H1 (cell line): ENCODE measurements at places on chromosomes 3 and 15.

DNA sequence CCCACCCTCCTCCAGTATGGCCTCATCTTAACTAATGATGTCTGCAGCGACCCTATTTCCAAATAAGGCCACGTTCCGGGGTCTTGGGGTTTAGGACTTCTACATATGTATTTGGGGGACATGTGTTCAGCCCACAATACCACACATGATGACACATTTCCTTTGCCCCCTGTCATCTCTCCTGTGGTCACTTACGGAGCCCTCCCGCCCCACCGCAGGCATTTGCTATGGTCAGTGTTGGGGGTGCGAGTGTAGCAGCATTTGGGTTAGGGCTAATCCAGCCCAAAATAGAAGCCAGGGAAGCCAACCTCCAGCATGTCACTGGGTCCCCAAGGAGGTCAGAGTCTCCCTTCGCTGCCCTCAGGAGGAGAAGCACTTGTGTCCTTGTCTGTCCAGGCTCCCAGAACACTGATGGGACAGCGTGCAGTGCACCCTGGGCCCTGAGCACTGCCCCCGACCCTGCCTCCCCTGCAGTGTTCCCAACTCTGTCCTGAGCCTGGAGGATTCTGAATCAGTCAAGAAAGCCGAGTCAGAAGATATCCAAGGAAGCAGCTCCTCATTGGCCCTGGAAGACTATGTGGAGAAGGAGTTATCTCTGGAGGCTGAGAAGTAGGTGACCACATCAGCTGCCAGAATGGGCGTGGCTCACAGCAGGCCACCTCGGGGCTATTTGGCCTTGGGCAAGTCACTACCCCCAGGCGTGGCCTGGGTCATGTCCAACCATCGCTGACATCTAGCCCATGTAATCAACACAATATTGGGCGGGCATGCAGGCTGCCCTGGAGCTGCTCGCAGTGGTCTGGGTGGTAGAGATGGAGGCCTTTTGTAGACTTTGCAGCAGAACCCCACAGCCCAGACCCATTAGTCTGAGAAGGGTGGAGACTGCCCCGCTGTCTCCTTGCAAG, 46.9 kb upstream of the FGD5 start:
- DNase-seq: no peak

DNA sequence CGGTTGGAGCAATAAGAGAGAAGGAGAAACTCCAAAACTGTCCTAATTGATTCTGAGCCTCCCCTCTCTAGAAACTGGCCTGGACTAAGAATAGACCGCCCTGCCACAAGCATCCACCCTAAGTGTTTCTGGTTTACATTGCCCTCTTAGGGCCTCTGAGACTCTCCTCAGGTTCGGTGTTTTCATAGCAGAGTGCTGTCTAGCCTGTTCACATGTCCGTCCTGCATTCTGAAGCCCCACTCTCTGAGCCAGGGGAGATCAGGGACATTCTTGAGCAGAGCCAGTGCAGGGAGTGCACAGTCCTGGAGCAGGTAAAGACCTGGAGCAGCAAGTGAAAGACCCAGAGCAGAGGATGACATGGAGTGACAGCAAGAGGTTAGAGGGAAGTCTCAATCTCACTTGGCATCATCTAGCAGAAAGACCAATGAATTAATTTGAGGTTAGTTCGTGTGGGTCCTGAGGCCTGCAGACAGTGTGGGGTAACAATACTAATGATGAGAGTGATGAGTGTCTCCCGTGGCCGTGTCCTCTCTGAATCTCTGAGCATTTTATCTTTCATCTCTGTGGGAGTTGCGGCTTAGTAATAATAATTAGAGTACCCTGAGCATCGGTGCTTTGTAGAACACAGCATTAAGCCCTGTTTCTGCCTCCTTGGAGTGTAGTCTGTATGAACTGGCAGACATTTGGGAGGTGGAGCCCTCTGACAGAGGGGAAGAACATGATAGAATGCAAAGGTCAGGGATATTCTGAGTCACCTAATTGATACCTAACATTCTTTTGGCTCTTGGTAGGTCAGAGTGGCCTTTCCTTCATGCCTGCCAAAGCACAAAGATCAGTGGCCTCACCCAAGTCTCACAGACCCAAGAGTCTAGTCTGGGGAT, 24.6 kb downstream of the MAPKBP1 start:
- DNase-seq: no peak

- DNase-seq: no peak
Observed at GRCh38 chr3:124260206-124260915, 268.4 kb upstream of the ROPN1 start.

GRCh38 chr3:194070220-194070633, 65.7 kb upstream of the HES1 start:
- no peak for DNase-seq

DNA sequence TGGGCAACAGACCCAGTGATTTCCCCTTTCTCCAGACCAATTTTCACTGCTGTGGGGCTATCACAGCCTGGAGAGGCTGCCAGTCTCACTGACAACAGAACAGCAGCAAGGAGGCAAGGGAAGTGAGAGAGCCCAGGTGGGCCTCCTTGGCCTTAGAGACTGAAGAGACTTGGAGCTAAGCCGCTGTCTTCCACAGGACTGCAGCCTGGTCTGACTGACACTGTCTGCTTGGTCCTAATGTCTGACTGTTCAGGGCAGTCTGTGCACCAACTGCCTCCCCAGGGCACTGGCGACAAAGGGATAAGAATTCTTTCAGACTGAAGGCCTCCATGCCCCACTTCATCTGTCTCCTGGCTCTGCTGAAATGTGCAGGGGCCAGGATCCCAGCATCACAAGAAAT, 11.5 kb downstream of the POMGNT2 start:
- DNase-seq: no peak

GRCh38 chr15:41810651-41811431, 17.1 kb upstream of the JMJD7 start:
- no peak for DNase-seq

GRCh38 chr3:114308830-114309229, 15.0 kb downstream of the TIGIT start:
- no peak for DNase-seq

- no peak for DNase-seq
Observed at GRCh38 chr3:105561876-105562275, 195.2 kb downstream of the ALCAM start.

DNA sequence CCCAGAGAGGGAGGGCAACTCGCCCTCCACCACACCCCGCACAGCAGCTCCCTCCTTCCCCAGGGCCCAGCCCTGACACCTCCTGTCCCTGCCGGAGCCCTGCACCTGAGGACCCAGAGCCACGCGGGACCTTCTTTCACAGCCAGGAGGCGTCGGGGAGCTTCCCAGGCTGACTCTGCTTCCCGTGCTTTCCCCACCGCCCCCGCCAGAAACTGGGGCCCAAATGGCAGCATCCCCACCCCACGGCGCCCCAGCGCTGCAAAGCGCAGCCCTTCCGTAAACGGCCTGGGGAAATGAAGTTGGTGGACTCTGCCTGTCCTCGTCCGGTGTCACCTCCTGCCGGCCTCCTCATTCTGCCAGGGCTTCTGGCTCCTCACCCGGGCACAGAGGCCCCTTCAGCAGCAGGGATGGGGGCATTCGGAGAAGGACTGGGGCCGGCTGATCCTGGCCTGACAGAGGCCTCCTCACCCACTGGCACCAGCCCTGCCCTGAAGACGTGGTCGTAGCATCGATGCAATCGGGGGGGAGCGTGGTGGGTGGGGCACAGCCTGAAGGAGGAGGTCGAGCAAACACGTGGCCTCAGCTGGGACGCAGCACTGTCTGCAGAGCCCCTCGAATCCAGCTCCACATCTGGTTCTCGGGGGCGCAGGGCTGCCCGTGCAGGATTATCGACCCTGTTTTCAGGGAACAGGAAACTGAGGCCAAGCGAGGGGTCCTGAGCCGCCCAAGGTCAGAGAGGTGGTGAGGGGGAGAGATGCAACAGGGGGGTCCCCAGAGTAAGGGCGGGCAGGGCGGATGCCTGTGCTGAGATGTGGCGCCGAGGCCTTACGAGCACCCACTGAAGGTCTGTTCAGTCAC, 235.4 kb downstream of the XXYLT1 start:
- DNase-seq: peak; percentile 63

- no peak for DNase-seq
Observed at GRCh38 chr3:161117646-161118045, 12.5 kb upstream of the B3GALNT1 start.

DNA sequence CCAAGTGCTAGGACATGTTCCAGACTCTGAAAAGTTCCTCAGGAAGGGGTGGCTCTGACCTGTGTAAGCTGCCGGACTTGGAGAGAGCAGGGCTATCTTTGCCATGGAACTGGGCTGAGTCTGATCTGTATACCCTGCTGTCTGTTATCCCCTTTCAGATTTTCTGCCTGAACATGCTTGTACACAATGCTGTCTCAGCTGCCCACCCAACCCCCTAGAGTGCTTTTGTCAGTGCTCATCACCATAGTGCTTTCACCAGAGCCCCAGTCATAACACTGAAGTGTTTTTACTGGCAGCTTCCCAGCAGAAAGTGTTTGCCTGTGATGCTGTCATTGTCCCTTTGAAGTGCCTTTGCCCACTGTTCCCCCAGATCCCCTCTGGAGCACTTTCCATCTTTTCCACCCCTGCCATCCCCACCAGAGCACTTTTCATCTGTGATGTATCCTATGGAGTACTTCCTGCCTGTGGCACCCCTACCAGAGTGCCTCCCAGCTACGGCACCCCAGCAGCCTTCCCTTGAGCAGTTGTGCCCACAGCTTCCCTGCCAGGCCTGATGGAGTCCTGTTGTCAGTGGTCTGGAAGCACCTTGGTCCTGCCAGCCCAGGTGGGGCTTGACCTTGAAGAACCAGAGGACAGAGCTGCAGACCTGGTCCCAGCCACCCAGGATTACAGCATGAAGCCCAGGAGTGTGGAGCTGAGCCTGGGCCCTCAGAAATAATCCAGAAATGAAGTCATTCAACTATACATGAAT, 397.7 kb downstream of the DIPK2A start:
- no peak for DNase-seq

DNA sequence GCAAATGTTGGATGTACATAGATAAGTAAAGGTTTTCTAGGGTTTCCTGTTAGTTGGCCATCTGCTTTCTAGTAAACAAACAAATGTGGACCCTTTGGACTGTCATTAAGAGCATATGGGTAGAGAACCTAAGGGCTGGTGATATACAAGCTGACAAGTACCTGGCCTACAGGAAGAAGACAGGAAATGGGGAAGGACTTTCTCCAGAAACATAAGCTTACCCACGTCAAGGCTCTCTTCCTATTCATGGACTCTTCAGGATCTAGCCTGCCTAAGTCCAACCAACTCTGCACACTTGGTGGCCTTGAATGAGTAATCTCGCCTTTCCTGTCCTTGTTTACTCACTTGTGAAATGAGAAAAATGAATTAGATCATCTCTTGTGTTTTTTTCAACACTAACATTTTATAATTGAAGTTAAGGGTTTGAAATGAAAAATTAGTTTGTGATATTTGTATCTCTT, 22.2 kb upstream of the GOLIM4 start:
- DNase-seq: no peak

DNA sequence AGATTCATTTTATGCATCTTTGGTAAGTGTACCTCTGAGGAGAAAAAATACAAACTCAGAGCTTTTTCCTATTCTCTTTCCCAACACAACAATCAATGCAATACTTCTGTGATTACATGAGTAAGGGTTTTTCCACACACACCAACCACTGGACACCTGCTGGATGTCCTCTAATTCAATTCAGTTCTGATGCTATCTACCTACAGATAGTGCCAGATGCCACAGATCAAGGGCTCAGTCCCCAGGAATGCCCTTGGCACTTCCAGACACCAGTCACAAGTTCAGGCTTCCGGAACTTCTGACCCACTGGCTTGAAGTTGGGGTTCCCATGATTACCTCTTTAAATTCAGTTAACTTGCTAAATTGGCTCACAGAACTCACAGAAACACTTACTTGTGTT, 511.5 kb downstream of the AGBL1 start:
- no peak for DNase-seq

DNA sequence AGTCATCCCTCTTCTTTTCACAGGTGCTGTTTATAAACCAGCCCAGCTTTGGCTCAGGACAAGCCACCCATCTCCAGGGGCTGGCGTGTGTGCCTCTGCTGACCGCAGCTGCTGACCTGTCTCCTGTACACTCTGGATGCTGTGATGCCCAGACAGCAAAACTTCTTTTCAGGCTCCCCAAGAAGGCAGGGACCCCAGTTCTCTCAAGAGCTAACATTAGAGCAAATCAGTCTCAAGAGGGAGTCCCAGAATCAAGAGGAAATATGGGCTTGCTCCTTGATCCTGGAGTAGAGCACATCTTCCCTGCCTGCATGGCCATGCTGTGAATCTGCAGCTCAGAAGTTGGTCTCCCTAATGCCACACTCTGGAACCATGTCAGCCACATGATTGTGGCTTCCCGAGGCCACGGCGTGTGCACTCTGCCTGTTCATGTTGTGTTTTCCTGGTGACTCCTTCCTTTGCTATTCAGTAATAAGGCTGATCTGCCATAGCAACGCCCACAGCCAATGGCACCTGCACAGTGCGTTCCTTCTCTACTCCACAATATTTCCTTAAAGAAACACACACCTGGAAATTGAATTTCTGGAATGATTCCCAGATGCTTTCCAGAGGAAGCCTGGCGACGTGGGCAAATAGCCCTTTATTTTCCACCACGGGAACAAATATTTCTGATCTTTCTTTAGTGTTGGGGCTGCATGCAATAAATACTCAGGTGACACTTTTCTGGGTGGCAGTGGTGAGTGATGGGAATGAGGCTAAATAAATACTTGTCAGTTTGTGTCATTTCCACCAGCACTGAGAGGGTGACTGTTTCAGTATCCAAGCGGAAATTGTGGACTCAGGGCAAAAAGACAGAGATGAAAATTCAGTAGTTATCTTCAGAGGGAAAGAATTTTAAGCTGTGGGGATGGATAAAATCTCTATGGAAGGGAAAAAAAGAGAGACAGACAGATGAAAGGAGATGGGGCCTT, 21.9 kb upstream of the THSD4 start:
- DNase-seq: peak; percentile 16

DNA sequence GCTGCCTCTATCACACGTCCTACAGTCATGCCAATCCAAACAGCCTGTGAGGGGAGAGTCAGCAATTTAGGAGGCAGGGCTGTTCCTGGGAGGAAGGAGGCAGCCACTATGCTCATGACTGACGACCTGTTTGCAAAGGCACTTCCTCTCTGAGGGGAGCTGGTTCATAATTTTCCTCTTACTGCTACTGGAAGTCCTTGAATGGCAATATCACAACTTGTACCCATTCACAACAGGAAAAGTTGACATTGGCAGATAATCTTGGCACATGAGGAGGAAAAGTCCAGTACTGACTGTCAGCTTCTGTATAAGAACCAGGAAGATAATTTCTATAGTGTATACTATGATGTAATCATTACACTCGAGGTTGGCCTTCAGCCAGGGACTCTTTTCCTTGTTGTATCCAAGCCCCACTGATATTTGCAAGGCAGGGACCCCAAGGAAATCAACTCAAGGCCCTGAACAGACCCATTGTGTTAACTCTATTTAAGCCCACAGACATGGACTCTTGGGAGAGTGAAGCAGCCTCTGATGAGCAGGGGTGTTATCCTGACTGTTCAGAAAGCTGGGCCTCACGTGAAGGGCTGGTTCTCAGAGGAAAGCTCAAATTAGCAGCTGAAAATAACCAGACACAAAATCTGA, 267.3 kb upstream of the ADAMTS9 start:
- no peak for DNase-seq

DNA sequence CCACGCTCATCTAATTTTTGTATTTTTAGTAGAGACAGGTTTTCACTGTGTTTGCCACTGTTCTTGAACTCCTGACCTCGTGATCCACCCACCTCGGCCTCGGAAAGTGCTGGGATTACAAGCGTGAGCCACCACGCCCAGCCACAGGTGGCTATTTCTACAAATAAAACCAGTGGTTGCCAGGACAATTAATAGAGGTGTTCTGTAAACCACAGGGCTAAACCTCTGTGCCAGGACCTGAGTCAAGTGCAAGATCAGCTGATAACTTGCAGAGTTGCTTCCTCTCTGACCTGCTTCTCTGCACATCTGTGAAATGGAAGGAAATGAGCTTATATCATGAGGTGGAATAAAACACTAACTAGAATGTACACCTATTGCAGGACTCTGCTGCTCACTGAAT, 72.8 kb downstream of the CD200R1L start:
- DNase-seq: no peak
